Cerebellar cortex (tissue), 1 donor: ENCODE measurements at places on chromosomes 12 and 14.

DNA sequence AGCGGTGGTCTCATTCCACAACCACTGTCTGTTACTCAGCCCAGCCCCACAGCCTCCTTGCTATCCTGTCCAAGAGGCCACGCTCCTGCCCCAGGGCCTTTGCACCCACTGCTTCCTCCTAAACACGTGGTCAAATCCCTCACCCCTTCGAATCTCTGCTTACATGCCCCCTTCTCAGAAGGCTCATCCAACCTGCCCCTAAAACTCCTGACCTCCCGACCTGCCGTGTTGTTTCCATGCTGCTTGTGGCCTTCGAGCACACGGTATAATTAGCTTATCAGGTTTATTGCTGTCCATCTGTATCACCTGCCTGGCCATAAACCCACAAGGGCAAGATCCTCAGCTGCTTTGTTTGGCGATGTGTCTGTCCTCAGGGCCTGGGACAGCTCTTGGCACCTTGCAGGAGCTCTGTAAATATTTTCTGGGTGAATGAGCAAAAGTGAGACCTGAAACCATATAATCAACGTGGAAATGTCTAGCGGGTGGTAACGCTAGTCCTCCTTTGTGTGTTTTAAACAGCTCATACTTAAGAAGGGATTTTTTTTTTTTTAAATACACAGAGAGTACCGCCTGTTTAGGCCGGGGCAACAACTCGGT is 36.0 kb downstream of the SCARB1 start:
- DNase-seq, result peak; percentile 45

- no peak for DNase-seq
These were observed 181.9 kb downstream of the C12orf42 start for GRCh38 chr12:103313894-103314293.

DNA sequence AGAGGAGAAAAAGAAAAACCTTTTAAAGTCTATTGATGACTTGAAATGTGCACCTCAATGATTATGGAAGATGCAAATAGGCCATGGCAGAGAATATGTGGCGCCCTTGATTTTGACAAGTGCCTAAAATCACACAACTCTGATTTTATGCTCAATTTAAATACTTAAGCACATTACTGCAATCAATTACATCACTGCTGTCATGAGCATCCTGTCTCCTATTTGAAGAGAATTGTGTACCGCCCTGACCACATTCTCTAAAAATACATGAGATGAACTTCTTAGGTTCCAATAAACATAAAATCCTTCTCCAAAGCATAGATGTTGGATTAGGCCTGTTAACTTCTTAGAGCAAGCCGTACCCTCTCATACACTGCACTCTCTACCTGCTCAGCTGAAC is 1.6 kb downstream of the TXNDC16 start:
- DNase-seq, result no peak

GRCh38 chr14:64610049-64610746 is 60.4 kb downstream of the PPP1R36 start:
- DNase-seq, result no peak

DNA sequence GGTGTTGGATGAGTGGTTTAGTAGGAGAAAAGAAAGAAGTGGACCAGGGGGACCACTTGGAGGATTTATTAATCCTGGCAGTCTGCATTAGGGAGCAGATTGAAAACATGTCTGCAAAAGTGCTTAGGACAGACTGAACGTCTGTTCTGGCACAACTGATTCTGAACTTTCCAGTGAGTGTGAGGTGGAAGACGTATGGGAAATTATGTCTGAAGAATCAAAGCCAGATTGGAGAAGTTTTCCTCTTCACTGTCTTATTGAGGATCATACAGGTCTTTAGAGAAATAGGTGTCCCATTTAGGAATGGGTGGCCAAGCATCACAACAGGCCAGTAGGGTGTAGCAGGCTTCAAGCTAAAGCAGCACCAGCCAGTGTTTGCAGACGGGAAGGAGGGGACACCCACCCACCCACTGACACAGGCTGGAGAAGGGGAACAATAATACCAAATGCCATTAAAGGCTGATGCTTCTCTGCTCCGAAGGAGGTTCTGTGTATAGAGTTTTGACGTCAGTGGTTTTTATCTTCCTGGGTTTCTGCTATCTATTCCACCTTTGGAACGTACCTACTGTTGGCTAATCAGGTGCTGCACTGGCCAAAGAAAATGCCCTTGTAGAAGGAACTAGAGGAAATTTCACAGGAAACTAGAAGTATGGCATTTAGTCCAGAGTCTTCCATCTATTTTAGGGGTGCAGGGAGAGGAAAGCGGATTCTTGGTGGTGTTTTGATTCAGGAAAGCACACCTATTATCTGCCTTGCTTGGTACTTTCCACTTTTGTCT is 1.8 kb downstream of the SRRM4 start:
- peak; percentile 71 for DNase-seq

GRCh38 chr12:123520567-123521474 is 12.7 kb downstream of the RILPL1 start:
- DNase-seq, result no peak

DNA sequence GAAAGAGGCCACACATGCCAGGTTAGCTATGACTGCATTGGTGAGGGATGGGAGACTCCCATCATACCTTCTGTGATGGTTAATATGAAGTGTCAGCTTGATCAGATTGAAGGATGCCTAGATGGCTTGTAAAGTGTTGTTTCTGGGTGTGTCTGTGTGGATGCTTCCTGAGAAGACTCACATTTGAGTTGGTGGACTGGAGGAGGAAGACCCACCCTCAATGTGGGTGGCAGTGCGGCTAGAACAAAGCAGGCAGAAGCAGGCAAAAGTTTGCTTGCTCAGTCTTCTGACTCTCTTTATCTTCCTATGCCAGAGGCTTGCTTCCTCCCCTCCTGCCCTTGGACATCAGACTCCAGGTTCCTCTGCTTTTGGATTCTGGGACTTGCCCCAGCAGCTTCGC is 88.2 kb downstream of the SSPN start:
- DNase-seq, result no peak

DNA sequence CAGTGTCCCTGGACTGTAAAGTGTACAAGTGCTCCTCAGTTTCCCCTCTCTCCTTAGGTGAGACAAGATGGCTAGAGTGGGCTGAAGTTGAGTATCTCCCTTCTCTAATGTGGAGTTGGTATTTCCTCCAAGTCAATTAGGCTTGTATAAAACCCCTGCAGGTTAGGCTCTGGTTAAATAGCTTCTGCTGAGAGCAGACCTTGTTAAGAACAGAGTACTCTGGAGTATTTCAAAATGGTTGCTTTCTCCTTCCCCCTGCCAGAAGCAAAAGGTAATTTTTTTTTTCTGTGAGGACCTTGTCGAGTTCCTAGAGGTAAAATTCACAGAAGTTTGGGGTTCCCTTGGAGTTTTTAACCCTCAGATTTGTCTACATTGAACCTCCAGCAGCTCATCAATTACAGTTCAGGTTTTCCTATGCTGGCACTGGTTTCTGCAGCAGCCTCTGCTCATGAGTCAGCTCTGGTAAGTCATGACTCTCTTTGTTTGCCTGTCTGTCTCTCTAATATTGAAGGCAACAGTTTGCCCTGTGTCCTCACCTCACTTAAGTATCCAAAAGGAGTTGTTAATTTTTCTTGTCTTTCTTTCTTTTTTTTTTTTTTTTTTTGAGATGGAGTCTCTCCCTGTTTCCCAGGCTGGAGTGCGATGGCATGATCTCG is 27.8 kb upstream of the GLIPR1 start:
- DNase-seq, result no peak

- no peak for DNase-seq
These were observed 343.0 kb downstream of the BMP4 start for GRCh38 chr14:53613404-53614253.

DNA sequence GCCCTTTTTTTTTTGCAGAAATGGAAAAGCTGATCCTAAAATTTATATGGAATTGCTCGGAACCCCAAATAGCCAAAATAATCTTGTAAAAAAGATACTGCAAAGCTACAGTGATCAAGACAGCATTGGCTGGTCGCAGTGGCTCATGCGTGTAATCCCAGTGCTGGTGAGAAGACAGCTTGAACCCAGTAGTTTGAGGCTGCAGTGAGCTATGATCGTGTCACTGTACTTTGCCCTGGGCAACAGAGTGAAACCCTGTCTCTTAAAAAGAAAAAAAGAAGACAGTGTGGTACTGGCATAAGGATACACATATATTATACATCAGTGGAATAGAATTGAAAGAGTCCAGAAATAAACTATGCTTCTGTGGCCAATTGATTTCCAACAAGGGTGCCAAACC is 5.4 kb downstream of the ITGB7 start:
- DNase-seq, result no peak

DNA sequence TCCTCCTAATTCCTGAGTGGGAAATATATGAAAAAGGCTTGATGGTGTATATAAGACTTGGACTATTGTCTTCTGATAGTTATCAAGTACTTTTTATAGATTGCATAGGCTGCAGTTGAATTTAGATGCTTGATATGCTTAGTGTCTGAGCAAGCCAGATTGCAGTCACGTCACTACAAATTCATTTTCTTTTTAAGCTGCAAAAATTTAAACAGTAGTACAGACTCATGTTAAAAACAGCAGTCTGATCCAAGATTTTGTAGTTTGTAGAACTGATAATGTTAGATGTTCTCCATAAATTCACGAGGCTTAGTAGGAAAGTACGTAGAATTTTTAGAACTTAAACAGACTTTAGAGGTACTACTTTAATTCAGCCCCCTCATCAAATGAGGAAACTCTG is 126.4 kb downstream of the GPR135 start:
- no peak for DNase-seq

DNA sequence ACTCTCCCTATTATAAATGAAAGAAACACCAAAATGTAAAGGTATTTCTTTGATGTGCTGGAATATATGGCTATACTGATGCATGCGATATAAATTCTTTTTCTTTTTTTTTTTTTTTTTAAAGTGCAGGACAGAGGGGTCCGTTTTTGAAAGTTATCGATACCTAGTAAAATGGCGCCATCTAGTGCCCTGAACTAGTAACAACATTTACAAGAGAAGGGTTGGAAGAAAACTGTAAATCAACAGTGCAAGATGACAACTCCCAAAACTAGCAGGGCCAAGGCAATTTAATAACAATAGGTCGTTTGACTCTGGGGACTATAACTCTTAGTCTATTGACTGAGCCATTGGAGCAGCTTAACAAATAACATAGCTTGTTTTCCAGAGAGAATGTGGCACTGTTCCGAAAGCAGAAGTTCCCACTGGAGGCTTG is 137.7 kb downstream of the SPTSSA start:
- DNase-seq, result peak; percentile 29

GRCh38 chr12:131458931-131459772 is 251.7 kb upstream of the SFSWAP start:
- no peak for DNase-seq

GRCh38 chr12:9797722-9798619 is 29.3 kb upstream of the KLRF1 start:
- peak; percentile 36 for DNase-seq

DNA sequence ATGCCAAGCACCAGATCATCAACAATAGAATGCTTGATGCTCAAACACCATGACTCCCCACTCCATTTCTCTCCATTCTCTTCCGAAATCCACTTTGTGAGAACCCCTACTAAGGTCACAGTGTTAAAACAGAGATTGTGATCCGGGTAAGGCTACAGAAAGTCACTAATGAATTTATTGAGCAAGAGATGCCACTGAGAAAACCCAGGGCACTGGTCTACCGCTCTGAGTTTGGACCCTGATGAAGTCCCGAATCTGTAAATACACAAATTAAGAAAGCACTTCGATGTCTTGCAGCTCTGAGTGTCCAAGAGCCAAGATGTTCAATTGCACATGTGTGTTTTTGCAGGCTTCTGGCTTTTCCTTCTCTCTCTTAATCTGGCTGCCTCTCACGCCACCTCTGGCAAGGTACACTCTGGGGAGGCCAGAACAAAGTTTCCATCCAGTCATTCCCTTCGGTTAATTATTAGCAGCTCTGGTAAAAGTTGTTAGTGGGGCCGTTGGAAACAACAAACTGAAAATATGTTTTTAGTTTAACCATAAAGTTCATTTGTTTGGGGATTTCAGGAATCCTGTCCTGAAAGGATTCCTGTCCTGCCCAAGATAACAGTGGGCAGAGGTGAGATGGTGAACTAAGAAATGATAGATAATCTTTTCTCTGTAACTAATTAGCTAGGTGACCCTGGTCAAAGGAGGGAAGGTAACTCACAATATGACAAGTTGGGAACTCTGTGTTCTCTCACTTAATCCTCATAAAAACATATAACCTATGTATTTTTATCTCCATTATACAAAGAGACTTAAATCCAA is 75.4 kb downstream of the BTG1 start:
- DNase-seq, result no peak

DNA sequence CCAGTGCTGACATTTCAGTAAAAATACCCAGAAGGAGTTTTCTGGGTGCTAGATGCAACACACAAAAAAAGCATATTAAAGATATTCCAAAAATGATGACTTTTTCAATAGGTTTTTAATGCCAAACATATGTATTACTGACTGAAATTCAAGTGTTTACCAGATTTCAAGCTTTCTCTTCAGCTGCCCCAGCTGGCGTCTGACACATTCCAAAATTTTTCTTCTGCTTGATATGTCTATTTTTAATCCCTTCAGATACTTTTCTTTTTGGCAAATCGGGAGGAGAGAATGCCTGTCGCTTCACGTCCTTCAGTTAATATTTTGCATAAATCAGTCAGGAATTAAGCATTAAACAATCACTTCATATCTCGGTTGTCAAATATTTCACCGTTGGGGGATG is 7.1 kb upstream of the CCDC60 start:
- no peak for DNase-seq

GRCh38 chr12:22635812-22636211 is 10.8 kb downstream of the ETNK1 start:
- no peak for DNase-seq

DNA sequence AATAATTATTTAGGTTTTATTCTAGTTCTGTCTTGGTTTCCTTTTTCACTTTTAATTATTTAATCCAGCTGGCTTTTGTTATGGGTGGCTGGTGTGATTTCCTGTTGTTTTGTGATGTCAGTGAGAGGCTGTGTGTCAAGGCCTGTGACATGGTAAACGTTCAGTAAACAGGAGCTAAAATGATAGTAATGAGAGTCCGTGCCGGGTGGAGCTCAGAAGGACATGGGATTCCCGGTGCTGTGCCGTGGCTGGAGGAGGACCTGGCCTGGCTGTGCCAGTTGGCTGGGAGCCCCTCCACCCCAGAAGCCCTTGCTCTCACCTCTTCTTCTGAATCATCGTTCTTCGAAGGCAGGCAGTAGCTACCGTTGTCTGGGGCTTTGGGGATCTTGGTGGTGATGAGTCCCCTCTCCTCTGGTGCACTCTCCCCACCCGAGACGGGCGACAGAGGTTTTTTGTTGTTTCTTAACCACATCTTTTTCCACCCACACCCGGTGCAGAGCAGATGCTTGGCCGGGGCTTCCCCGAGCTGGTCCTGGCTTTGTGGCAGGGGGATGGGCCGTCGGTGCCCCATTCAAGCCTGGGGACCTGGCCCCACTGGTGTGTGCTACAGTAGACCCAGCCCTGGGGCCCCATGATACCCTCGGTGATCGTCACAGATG is 29.1 kb downstream of the SH2B3 start:
- peak; percentile 57 for DNase-seq

DNA sequence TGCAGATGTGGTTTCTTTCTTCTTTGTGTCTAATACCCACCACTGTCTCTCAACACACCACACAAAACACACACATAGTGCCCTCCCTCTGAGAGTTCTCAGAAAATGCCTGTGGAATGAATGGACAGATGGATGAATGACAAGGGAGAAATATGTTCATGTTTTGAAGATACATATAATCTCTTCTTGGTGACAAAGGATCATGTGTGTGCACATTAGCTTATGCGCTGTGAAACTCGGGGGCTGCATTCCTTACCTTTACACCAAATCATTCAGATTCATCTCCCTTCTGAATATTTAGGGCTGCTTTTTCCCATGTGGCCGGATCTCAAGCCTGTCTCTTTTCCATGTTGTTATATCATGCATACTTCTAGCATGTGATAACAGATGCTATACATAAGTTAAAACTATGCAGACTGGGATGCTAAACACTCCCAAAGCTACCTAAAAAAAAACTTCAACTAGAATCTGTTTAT is 111.4 kb downstream of the EPS8 start:
- DNase-seq, result no peak
